Mesenteric fat pad (tissue), 1 donor: ENCODE measurements at places on chromosomes 6 and 20. TPM values are rescaled to one million over a fixed set of nuclear protein-coding genes. Genes with fewer than 3 reads are reported as not detected.

GRCh38 chr6:31660381-31661261 is at the start of gene C6orf47:
Gene C6orf47 (minus strand): TSS chr6:31660778. CDS start chr6:31659947, 831 bp downstream.
- DNase-seq, result peak; percentile 96

DNA sequence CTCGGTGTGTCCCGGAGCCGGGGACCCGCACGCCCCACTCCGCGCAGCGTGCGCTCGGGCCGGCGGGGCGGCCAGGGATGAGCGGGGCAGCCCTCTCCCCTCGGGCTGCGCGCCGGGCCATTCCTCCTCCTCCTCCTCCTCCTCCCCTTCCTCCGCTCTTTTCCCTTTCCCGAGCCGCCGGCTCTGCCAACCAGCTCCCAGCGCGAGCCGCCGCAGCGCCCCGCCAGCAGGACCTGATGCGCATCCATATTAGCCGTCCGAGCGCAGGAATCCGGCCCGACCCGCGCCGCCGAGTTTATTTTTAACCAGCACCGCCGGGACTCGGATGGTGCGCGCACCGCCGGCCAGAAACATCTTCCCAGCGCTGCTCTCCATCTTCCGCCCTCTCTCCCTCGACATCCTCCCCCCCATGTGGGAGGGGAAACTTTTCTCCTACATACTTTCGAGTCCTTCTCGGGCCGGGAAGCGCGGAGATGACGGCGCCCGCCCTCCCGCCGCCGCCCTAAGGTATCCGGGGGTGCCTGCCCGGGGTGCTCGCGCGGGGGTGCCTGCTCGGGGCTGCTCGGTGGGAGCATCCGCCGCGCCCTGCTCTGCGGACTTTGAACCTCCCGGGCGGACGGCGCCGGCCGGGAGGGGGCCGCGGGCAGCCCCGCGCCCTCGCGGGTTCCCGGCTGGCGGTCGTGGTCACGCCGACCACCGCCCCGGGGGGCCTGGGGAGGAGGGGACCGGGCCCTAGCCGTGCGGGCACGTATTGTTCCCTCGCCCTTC is 619 bp downstream of the RREB1 start:
- DNase-seq, result peak; percentile 90

GRCh38 chr6:13311155-13311554 is 17.2 kb downstream of the TBC1D7 start:
- DNase-seq, result no peak

DNA sequence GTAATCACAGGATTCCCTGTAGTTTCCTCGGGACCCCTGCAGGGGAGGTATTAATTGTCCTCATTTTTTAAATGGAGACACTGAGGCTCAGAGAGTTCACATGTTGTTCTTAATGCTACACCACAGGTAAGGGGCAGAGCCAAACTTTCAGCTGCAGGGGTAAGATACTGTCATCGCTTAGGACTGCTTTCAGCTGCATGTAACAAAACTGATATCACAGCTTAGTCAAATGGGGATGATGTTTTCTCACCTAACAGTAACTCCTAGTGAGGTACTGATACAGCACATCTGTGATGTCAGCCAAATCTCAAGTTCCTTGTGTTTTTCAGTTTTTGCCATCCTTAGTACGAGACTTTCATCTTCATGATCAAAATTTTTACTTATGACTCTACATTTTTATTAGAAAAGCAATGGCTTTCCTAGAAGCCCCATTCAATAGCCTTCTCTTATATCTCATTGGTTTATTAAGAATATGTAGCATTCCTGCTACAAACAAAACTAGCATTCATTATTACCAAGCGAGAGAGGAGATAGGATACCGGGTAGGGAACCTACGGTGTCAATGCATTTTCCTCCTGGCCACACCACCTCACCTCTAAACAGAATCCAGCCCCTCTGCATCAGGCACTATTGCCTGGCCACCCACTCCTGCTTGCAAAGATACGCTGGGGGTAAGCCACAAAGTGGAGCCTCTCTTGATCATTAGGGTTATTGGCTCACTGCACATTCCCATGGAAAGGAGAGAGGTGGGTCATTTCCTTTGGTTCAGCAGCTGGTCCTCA is 557.5 kb downstream of the CD83 start:
- no peak for DNase-seq

- no peak for DNase-seq
Observed at GRCh38 chr6:110063594-110064263, 85.6 kb downstream of the GPR6 start.

- DNase-seq, result no peak
Observed at GRCh38 chr6:118524686-118525085, 23.4 kb upstream of the PLN start.

GRCh38 chr6:39152262-39152661 is 37.3 kb upstream of the SAYSD1 start:
- DNase-seq, result no peak

The ZNF335 gene
- total RNA-seq, result 17.1 TPM

The VWA7 gene
- total RNA-seq, result 0.77 TPM

The ADGB gene
- total RNA-seq, result not detected

The POLR3F gene
- 7.5 TPM for total RNA-seq

The ROS1 gene
- total RNA-seq, result not detected
